Cardiac fibroblast (primary cell): ENCODE measurements at places on chromosomes 13 and 19.

- peak; percentile 79 for DNase-seq
These were observed 82.3 kb upstream of the C1QTNF9B start for GRCh38 chr13:23979361-23980159.

DNA sequence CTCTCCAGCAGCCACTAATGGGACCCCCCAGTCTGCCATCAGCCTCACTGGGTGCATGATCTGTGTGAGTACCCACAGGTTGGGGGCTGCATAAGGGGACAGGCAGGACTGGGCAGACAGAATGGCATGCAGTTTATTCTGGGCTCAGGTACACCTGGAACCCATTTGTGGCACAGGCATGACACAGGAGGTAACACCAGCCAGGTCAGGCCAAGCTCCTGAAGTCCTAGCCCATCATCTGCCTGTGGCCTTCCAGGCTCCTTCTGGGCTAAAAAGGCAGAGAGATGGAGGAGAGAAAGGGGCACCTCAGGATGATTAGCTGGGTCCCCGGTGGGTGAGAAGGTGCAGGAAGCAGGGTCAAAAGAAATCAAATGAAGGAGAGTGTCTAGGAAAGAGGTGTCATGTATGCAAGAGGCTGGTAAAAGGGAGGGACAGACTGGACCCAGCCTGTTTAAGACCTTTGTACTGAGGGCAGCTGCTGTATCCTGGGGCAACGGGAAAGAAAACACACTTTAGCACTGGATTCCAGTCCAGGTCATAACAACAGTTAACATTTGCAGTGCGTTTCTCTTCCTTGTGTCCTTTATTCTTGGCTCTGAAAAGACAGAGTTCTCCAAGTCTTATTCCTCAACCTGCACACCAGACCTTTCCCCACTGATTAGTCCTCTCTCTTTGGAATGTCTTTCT, 20.2 kb upstream of the DGKH start:
- DNase-seq = no peak

- DNase-seq = no peak
These were observed 16.0 kb downstream of the TDRD3 start for GRCh38 chr13:60412909-60413616.

DNA sequence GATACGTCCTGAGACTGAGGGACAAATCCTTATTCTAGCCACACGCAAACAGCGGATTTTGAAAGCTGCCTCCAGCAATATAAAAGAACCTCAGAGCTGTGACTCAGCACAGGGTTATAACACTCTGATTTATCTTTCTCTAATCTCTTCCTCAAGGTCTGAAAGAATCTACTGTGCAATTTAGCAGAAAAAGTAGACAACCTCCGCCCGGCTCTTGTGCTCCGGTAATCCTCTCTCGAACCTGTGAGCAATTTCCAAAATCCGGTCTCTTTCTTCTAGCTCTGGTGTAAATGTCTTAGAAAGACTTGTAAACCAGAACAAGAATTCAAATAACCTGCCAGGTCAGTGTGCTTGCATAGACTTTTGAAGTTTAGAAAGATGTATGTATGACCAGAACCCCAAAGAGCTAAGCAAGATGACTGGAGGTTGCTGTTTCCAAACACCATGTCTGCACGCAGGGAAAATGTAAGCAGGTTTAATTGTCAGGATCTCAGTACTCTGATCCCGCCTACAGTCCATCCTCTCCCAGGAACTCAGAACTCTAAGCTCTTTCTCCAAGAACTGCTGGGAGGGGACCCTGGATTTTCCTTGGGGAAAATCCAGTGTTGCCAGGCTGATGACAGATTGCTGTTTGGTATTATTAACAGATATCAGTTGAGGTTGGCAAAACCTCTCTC, 338.1 kb downstream of the RFC3 start:
- peak; percentile 23 for DNase-seq

- no peak for DNase-seq
These were observed 21.4 kb upstream of the TNFSF14 start for GRCh38 chr19:6691342-6691741.

GRCh38 chr13:77878190-77878589, 40.4 kb downstream of the EDNRB start:
- no peak for DNase-seq

DNA sequence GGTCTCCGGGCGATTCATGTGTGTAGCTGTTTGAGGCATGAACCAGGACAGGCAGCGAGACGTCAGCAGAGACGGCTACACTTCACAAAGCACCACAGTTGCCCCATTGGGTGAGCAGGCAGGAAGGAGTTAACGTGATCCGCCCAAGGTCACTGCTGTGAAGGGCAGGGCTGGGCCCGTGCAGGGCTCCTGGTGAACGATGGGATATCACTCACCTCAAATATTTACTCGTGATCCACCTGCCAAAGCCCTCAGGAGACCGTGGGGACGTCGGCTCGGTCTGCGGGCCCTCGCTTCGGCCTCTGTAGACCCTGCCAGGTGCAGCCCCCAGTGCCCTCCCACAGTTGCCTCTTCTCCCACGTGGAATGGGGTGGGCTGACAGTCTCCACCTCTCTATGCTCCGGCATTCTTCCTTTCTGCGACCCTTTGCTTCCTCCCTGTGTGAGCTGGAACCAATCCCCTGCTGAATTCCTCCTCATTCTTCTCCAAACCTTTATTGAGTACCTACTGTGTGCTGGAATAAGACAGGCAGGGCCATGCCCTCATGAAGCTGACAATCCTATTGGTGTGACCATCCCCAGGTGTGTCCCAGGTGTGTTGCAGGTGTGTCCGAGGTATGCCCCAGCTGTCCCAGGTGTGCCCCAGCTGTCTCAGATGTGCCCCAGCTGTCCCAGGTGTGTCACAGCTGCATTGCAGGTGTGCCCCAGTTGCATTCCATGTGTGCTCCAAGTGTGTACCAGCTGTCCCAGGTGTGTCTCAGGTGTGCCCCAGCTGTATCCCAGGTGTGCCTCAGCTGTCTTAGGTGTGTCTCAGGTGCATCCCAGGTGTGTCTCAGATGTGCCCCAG, 2.0 kb upstream of the GRK1 start:
- DNase-seq = no peak

DNA sequence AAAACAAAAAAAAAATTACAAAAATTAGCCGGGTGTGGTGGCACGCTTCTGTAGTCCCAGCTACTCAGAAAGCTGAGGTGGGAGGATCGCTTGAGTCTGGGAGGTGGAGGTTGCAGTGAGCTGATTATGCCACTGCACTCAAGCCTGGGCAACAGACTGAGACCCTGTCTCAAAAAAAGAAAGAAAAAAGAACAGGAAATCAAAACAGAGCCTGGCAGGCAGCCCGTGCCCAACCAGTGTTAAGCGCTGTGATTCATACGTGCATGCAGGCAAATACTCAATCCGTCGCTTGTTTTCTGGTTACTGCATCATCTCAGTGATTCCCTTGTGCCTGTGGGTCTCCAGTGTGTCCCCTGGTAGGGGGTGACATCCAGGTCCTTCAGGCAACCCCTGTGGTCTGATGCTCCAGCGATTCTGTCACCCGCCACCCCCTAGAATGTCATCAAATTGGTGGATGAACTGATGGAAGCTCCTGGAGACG, 18.1 kb downstream of the DDX39A start:
- DNase-seq = peak; percentile 38

GRCh38 chr19:2042485-2043250, 8.4 kb downstream of the MKNK2 start:
- DNase-seq = no peak

DNA sequence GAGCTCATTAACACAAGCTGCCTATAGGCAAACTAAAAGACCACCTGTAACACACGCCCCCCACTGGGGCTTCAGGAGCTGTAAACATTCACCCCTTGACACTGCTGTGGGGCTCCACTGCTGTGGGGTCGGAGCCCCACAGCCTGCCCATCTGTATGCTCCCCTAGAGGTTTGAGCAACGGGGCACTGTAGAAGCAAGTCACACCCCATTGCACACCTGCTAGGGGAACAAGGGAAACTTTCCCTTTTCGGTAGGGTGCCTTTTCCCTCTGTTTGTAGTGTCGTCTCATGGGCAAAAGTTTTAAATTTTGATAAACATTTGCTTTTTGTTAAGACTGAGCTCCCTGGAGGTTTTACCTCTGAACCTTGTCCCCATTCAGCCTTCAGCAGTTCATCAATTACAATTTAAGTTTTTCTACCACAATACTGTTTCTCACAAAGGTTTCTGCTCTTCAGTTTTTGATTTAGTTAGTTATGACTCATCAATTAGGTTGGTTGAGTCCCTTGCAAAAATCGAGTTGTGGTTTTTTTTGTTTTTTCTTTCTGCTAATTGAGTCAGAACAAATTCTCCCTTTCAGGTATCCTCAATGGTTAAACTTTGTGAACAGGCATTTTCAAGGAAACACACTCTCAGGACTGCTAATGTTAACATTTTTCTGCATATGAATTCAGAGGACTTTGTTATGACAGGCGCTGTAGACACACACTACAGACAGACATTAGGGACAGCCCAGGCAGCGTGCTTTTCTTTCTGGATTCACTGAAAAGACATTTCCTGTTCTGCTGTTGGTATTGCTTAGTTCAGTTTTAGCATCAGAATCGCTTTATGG, 35.1 kb downstream of the ZNF433 start:
- DNase-seq = no peak

DNA sequence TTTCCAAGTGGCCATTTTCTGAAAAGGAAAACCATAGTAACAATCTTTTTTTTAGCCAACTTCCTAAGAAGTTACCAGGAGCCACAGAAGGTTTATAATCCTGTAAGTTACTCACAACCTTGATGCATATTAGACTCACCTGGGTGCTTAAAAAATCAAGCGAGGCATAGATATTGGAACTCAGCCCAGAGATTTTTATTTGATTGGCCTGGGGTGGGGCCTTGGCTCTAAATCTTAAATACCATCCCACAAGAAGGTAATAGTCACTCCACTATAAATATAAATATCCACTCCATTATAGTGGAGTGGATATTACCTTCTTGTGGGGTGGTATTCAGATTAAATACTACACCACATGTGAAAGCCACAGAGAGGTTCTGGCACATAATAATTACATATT, 429.6 kb downstream of the RFC3 start:
- no peak for DNase-seq

GRCh38 chr19:4575267-4576015, 16.0 kb upstream of the SEMA6B start:
- peak; percentile 100 for DNase-seq

- peak; percentile 87 for DNase-seq
These were observed 23.5 kb upstream of the USP12 start for GRCh38 chr13:27194895-27195764.

DNA sequence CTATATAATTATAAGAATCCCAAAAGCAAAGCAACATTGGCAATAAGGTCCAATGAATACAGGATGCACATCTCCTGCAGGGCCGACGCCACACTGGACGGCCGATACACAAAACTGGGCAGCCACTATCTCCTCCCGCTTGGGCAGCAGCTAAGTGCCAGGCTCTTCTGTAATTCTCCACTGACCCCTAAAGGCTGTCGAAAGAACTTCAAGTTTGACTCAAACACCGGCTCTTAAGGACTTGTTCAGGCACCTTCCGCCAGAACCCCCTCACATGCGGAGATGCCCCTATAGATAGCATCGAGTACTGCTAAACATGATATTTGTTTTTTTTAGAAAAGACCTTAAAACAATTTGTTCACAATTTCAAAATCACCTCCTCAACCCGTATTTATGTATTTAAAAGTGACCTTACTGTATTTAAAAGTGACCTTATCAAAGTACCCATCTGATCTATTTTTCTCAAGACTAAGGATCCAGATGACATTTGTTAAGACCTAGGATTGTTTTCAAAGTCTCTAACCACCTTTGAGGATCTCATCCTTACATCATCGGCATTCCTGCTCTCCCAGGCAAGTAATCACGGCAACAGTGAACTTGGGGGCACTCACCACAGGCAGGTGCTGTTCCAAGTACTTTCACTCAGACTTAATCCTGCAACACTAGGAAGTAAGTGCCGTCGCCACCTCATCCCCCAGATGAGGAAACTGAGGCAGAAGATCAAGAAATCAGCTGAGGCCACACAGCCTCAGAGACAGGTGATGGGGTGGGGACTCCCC, 77.8 kb downstream of the TUBGCP3 start:
- DNase-seq = peak; percentile 67

- no peak for DNase-seq
These were observed 83.3 kb upstream of the PCDH8 start for GRCh38 chr13:52931539-52932431.

GRCh38 chr13:108020027-108020426, 195.3 kb downstream of the LIG4 start:
- DNase-seq = no peak

- peak; percentile 70 for DNase-seq
These were observed 486 bp upstream of the SPINT2 start for GRCh38 chr19:38263689-38264485.

GRCh38 chr13:50636007-50636704, 207.3 kb downstream of the DLEU7 start:
- DNase-seq = no peak

DNA sequence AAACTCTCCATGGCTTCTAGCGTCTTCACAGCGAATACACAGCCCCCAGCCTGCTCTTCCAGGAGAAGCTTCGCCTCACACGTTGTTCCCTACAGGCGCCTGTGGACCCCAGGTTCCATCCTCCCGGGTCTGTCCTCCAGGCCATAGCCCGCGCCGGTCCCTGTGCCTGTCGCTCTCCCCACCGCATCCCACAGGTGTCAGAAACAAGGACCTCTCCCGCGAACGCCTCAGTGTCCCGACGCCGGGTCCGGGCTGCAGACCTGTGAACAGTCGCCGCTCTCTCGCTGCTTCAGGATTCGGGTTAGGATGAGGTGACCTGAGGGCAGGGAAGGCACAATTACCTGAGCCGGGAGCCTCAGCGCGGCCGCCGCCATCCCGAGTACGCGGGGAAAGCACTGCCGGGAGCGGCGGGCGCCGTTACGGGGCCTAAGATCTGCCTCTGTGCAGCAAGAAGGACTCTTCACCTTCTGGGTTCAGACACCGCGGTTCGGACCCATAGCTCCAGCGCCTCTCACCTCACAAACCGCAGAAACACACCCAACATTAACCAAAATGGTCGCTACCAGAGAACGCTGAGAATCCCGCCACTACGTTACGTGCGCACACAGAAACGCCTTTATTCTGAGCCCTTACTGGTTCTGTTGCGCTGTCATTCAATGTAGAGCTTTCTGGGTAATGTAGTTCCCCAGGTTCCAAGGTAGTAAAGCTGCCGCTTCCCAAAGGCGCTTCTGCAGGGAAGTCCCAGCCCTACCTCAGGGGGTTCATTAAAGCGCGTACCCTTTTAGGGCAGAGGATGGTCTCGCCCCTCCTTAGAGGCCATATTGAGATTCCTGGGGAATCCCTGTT, at the start of gene ZNF418:
TSS of gene ZNF418 (minus strand) at position 583 of the 846 bp plus-strand sequence. CDS start 1,580 bp downstream, outside the sequence.
- peak; percentile 88 for DNase-seq

GRCh38 chr13:60756306-60756705, 359.3 kb downstream of the TDRD3 start:
- DNase-seq = peak; percentile 16

DNA sequence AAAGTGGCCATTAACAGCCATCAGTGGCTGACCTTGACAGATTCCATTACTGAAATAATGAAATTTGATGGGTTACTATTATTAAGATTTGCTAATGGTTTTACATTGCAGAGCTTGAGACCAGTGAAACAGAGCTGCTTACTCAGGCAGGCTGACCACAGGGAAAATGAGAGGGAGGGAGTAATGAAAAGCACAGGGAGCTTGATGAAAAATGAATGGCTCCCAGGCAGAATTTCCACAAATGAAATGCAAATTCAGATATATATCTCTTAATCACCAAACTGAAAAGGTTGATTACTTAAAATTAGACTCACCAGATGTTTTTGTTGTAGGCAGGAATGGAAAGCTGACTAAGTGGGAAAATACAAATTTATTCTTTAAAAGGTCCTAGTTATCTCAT, 36.1 kb downstream of the HTR2A start:
- no peak for DNase-seq

GRCh38 chr13:42396501-42396900, 124.5 kb downstream of the AKAP11 start:
- no peak for DNase-seq
